Tibial nerve (tissue), 4 donors: ENCODE measurements at places on chromosomes 1 and 21. TPM values are rescaled to one million over a fixed set of nuclear protein-coding genes. Genes with fewer than 3 reads are reported as not detected.

GRCh38 chr21:27582948-27583430, 616.1 kb upstream of the ADAMTS5 start:
- DNase-seq: no peak

GRCh38 chr1:236103059-236103458, 38.2 kb upstream of the NID1 start:
- no peak for DNase-seq

DNA sequence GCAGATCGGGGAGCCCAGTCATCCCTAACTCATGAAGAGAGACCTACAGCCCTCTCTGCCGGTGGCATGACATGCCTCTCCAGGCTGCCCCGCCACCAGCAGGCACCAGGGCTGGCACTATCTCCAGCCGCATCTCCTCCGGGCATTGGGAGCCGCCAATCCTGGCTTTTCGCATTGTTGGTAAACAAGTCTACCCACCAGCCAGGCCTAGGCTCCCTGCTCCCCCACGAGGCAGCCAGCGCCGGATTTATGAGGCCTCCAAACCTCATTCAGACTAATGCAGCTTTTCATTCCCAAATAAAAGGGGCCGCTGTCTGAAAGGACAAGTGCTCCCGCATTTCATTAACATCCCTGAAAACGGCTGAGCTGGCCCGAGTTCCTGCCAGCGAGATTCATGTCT, 3.4 kb upstream of the GRIK3 start:
- no peak for DNase-seq

DNA sequence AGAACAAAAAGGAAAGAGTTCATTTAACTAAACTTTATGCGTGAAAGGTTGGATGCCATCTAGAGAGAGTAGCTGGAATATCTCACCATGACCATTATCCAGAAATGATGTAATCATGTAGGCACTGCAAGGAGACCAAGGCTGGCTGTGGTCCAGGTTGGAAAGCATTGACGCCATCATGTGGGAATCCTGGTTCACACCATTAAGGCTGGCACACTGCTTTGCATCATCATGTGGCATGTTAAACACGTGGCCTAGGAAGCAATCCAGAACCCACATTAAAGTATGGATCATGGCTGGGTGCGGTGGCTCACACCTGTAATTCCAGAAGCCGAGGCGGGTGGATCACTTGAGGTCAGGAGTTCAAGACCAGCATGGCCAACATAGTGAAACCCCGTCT, 4.3 kb downstream of the ADAMTS1 start:
- peak; percentile 34 for DNase-seq

- no peak for DNase-seq
These were observed 31.0 kb upstream of the CREG1 start for GRCh38 chr1:167584581-167584980.

DNA sequence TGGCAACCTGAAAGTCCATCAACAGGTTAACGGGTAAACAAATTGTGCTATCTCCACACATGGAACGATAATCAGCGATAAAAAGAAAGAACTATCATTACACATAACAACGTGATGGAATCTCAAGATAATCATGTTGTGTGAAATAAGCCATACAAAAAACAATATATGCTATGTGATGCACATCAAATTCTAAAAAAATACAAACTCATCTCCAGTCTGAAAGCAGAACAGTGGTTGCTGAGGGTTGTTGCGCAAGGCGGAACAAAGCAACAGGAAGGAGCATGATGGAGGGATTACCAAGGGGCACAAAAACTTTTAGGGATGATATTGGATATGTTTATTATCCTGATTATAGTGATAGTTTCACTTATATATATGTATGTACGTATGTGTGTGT, 324.8 kb downstream of the VAV3 start:
- no peak for DNase-seq

- no peak for DNase-seq
These were observed 19.2 kb upstream of the EPS8L3 start for GRCh38 chr1:109782927-109783326.

- DNase-seq: no peak
These were observed 216.9 kb upstream of the TMPRSS15 start for GRCh38 chr21:18620436-18620835.

GRCh38 chr1:154206196-154206595, at the start of gene CFAP141:
TSS of gene CFAP141 (minus strand) at chr1:154206333. CDS start at chr1:154206307, 26 bp downstream.
- DNase-seq: no peak

DNA sequence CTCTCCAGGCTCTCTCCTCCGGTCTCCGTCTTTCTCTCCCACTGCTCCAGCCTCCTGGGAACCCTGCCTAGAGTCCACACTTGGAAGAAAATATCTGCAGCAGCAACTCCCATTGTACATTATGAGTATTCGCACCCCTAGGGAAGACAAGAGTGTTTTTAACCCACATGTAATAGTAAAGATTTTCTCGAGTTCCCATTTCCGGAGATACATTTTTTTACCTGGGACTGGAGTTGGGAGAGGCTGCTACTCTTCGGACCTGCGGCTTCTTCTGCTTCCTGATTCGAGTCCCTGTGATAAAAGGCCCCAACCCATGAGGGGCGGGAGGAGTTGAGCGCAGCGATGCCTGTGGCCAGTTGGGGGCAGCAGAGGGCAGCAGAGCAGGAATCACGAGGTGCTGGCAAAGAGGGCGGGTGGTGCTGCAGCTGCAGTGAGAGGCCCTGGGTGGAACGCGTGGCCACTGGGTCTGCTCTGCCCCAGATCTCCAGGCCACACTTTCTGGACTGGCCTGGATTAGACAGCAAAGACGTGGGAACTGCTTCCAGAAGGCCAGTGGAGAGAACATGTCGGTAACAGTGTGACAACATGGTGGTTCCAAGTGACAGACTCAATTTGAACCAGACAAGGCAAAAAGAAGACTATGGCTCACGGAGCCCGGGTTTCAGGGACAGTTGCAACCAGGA, 221.0 kb upstream of the CSF3R start:
- DNase-seq: peak; percentile 68

DNA sequence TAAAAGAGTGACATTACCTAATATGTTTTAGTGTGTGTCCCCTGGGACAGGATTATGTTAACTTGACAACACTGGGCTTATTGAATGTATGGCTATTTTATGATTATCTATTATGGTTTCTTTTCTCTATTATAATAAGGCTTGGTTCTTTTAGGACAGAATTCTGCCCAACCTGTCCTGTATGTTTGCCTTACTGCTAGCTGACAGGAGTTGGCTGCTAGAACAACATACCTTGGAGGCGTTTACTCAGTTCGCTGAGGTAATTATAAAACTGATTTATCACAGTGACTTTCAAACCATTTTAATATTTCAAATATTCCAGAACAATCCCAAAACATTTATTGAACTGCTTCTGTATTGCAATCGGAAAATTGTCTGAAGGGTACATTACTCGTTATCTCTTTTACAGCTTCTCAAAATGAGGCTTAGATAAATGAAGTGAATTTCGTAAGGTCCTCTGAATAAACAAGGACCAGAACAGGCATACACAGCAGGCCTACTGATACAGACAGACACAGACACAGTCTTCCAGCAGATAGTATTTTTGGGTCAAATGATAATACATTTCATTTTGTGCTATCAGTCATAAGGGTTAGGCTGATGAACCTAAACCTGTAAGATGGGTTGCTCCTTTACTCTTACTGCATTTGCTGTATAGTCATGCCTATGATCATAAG, 44.2 kb downstream of the SCYL3 start:
- DNase-seq: no peak

DNA sequence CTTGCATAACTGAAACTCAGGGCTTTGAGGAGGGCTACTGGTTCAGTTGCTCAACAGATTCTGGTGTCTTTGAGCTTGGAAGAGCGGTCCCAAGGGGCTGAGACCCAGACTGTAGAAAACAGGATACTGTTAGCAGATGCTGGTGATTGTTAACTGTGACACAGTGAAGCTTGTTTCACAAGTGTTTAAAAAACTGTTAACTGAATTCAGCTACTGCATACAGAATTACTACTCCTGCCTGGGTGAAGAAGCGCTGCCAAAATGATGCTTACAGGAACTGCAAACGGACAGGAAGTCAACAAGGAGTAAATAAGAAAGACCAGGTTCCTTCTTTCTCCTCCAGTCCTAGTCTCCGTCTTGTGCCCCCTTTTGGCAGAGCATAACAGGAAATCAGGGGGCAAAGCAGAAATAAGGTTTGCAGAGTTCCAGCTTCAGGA, 195.3 kb upstream of the USP25 start:
- DNase-seq: no peak

DNA sequence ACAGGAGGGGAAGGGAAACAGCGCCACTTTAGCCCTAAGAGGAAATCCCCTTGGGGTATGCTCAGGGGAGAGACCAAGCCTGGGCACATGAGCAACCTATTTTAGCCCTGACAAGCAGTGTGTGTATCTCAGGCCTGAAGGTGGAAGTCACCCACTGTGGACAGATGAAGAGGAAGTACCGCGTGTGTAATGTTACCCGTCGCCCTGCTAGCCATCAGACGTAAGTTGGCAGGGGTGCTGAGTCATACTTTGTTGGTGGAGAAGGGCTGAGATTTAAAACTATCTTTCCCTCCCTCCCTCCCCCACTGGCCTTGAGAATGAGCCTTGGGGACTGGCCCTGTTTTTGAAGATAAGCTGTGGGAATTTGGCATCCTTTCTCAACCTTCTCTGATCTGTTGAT, 11.2 kb downstream of the AGO1 start:
- DNase-seq: peak; percentile 23

- no peak for DNase-seq
These were observed 49.1 kb downstream of the ELK4 start for GRCh38 chr1:205582471-205583291.

GRCh38 chr1:152667648-152668047, 4.5 kb downstream of the LCE2D start:
- DNase-seq: no peak

GRCh38 chr1:163240705-163241104, 38.0 kb upstream of the RGS5 start:
- no peak for DNase-seq

- no peak for DNase-seq
These were observed 26.6 kb downstream of the ARMH1 start for GRCh38 chr1:44701141-44701573.

DNA sequence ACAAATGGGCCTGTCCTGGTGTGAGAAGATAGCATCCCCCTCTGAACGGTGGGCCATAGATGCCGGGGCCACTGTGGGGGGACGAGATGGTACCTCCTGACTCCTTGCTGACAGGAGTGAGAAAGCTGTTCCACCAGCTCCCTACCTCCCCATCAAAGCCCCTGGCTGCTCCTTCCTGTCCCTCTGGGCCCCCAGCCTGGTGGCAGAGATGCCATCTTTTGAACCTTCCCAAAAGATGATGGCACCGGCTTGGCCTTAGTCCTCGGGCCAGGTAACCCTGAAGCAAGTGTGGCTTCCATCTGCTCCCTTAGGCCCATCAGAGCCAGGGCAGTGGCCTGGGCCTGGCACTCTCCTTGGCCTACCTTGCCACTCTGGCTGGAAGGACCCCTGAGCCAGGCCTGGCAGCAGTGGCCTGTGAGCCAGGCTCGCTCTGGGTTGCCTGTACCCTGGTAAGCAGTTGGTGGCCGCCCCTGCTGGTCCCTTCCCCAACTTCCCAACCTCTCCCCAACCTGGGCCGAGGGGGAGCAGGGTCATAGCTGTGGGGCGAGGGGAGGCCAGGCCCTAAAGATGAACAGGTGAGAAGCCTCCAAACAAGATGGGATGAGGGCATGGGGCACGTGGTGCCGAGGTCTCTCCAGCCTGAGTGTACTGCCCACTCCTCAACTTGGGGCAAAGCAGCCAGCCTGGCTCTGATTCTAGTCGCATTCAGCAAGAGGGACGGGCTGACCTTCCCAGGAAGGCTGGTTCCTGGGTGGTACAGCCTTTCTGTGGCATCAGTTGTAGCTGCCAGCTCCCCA, 34.7 kb downstream of the ZBTB17 start:
- no peak for DNase-seq

- DNase-seq: no peak
These were observed 12.1 kb upstream of the EPHX4 start for GRCh38 chr1:92017656-92018055.

DNA sequence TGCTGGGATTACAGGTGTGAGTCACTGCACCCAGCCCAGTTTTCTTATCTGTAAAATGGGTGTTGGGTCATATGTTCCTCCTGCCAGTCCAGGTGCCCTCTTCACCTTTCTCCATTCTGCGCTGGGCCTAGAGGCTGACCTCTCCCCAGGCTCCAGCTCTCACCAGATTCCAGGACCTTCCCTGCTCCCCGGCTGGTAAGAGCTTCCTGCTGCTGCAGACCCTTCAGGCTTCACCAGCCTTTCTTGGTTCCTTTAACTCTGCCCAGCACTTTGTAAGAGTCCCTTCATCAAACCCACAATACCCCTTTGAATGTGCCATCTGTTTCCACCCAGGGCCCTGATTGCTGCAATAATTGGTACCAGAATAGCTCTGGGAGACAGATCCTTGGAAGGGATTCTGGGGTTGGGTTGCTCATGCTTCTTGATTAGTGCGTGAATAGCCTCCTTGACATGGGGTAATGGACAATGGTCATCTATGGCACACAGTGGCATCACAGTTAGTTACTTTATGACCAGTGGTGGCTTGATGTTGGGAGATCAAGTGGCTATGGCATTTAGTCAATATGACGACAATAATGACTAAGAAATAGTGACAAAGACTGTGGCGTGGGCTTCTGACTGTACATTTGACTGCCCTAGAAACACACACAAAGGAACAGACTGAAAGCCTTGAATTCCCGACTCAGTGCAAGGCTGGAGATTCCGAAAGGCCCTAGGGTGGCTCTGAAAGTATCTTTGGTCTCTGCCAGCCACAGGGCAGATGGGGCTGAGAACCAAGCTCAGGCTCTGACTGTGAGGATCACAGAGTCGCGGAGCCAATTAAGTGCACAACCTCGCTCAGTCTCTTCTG, 67.3 kb downstream of the SLC9A1 start:
- no peak for DNase-seq

GRCh38 chr1:185132534-185132933, 24.2 kb downstream of the TRMT1L start:
- no peak for DNase-seq

GRCh38 chr1:156006666-156007376, 13.9 kb downstream of the SSR2 start:
- no peak for DNase-seq

DNA sequence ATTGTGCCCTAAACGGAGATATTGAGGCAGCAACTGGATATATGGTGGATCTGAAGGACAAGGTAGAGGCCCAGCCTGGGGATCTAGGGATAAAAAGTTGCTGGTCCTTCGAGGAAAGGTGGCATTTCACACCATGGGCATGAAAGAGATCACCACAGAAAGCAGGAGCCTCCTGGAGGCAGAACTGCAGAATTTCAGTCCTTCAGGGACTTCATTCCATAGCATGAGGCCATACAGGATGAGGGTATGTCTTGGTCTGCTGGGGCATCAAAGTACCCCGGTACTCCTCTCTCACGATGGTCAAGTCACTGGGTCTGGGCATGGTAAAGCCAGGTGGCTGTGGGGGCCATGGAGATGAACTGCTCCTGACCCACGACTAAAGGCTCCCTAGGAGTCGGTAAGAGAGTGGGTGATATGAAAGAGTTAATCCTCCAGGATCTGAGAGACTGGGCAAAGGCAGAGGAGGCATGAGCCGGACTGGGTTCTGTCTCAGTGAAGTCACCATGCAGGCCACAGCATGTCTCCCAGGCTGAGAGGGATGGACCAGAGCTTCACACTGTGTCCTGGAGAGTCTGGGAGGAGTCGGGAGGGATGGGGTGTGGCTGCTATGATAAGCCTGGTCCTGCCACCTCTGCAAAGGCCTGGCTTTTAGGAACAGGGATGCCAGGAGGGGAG, 5.8 kb upstream of the SPRR5 start:
- no peak for DNase-seq

- DNase-seq: no peak
These were observed 894.7 kb downstream of the ADGRL2 start for GRCh38 chr1:82695443-82695842.

The OR10J1 gene
- total RNA-seq: not detected

The CFHR5 gene
- total RNA-seq: not detected

The OR2G6 gene
- not detected for total RNA-seq

The OR2M2 gene
- not detected for total RNA-seq

The RGS18 gene
- total RNA-seq: 0.42 TPM

The LCE1F gene
- total RNA-seq: not detected

The RNU1-4 gene
- under 0.01 TPM for total RNA-seq

The KLHL12 gene
- 23.4 TPM for total RNA-seq
